Activated naive CD8-positive, alpha-beta T cell treated with anti-CD3 and anti-CD28 coated beads, Interleukin-2, amount 50 U/mL, for 16 hours (primary cell): ENCODE measurements at places on chromosomes 5 and 9.

- DNase-seq = no peak
These were observed 211.5 kb upstream of the TARS1 start for GRCh38 chr5:33229216-33229615.

DNA sequence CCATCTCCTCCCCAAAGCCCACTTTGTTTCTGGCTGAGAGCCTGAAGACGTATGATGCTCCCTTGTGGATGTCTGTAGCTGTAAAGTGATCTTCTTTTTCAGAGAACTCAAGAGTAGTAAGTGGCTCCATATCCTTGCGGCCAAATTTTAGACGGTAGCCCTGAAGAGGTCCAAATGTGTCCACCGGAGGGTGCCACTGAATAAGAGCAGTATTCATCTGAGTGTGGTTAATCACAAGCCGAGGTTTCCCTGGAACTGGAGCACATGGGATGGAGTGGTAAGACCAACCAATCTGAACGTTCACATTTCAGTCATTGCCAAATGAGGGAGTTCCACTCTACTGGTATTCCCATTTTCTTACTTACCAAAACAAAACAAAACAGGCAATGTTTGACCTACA, 686.5 kb upstream of the DMAC1 start:
- DNase-seq = no peak

DNA sequence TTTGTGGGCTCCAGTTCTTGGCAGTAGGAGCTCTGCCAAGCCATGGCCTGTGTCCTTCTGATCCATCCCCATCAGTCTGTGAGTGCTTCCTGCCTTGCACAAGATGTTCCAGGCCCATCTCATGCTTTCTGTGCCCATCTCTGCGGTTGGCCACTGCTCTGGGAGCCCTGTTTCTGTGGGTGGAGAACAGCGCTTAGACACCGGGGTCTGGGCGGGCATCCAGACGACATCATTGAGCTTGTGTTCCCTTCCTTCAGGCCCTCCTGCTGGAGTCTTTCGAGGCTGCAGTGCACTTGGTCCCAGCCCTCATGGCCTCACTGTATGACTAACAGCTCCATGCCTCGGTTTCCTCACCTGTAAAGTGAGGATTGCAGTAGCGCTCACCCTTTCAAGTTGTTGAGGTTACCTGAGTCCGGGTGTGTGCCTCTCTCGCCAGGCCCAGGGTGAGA, 14.9 kb upstream of the CARD19 start:
- no peak for DNase-seq

- no peak for DNase-seq
These were observed 68.8 kb upstream of the APC start for GRCh38 chr5:112668911-112669310.

DNA sequence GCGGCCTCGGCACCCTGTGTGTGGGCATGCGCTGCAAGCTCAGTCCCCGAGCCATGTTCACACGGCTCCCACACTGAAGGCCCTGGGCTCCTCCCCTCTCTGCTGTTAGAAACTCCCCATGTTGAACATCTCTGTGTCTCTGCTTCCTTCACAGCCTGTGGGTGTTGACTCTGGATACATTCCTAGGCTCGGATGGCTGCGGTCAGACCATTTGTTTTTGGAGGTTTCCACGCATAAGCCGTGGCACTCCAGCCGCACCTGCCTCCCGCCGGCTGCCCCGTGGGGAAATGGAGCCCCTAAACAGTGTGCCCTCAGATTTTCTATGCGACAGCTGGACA, 31.2 kb upstream of the LRRC14B start:
- no peak for DNase-seq

GRCh38 chr5:143258559-143259253, 144.8 kb downstream of the NR3C1 start:
- no peak for DNase-seq

- no peak for DNase-seq
These were observed 132.1 kb downstream of the PDZD2 start for GRCh38 chr5:31770998-31771397.

DNA sequence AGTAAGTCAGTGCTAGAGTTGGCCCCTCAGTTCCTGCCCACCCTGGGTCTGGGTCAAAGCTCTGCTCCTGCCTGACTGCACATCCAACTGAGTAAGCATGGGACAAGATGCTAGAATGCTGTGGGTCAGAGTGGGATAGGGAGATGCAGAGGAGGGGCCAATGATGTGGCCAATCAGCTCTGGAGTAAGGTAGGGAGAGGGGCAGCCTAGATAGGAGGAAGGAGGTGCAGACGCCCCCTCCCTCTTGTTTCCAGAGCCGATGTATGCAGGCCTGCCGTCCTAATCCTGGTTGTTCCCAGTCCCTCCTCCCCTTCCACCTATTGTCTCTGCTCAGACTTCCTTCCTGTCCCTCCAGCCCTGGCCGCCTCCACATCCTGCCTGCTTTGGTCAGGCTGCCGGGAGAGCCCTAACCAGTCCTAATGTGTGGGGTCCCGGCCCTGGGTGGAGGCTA, 1.3 kb downstream of the ARAP3 start:
- DNase-seq = no peak

DNA sequence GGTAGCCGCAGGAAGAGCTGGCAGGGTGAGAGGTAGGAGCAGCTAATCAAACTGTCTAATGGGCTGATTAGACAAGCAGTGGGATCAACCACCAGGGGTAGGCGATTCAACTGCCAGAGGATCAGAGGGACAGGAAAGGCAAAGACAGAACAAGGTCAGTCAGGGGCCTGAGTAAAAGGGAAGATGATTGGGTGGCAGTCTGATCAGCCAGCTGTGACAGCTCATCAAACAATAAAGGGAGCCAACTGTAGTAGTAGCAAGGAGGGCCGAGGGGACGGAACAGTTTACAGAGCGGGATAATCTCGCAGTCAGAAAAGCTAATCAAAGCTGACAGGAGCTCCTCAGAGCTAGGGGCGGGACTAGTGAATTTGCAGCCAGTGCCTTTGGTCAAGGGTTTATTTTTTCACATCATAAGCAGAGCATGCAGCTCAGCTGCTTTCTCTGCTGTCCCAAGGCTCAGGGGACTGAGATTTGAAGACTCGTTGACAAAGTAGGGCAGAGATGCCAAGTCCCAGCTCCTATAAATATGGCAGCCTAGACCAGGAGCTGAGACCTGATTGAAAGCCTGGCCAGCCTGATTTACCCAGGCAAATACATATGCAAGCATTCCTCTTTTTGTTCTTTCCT, 418.2 kb downstream of the GABRG2 start:
- no peak for DNase-seq

DNA sequence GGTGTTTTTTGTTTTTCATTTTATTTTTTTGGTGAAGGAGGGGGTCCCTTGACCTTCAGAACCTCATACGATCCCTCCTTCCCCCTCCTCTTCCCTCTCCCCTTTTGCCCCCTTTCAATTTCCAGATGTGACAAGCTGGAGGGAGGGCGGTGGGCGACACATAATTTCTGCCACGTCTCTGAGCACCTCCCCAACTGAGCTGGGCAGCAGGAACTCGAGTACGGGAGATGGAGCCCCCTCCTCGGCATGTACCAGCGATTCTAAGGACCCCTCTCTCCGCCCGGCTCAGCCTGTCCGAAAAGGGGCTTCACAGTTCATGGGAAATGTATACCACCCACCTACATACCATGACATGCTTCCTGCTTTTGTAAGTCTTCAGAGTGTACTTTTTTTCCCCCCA, 52.4 kb downstream of the PRRC2B start:
- no peak for DNase-seq

DNA sequence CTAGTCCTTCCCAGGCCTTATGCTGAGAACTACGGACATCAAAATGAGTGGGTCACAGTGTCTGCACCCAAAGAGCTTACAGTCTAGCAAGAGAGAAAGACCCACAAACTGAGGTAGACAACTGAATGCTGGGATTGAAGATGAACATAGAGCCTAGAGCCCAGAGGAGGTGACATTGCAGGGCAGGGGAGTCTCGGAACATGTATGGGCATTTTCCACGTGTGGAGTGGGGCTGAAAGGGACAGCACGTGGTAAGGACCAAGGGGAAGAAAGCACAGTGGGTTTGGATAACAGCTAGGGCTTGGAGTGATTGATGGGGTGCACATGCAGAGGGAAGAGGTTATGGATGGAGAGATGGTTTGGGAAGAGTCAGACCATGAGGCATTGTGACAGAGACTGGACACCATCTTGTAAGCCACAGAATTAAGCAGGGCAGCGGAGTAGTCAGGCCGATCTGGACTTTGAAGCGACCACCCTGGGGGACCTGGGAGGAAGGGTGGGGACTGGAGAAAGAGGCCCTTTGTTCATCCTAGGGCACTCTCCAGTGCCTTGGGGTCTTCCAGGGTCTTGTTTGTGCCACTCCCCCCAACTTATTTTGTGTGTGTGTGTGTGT, 47.5 kb upstream of the SH3PXD2B start:
- DNase-seq = no peak

DNA sequence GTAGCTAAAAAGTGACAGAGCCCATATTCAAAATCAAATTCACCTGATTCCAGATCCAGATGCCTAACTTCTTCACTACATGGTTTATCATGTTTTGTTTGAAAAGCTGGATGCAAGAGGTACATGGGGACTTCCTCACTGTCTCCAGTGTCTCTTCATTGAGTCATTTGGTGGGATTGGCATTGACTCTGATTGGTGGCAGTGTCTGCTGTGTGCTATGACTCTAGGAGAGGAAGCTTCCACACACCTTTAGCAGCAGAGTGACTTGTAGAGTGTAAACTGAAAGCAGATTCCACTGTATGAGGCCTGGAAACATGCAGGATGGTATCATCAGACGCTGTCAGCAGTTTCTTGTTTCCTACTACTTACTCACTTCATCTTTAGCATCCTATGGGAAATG, 250.9 kb upstream of the SEMA6A start:
- DNase-seq = no peak

DNA sequence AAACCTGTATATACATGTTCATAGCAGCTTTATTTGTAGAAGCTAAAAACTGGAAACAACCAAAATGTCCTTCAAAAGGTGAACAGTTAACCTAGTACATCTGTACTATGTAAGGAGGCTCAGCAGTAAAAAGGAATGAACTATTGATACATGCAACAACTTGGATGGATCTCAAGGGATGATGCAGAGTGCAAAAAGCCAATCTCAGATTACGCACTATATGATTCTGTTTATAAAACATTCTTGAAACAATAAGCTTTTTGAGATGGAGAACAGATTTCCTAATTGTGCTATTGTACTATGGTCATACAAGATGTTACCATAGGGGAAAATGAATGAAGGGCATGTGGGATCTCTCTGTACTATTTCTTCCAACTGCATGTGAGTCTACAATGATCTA, 88.9 kb downstream of the PAM start:
- DNase-seq = no peak

- DNase-seq = no peak
These were observed 76.2 kb downstream of the NRG2 start for GRCh38 chr5:139966856-139967255.

DNA sequence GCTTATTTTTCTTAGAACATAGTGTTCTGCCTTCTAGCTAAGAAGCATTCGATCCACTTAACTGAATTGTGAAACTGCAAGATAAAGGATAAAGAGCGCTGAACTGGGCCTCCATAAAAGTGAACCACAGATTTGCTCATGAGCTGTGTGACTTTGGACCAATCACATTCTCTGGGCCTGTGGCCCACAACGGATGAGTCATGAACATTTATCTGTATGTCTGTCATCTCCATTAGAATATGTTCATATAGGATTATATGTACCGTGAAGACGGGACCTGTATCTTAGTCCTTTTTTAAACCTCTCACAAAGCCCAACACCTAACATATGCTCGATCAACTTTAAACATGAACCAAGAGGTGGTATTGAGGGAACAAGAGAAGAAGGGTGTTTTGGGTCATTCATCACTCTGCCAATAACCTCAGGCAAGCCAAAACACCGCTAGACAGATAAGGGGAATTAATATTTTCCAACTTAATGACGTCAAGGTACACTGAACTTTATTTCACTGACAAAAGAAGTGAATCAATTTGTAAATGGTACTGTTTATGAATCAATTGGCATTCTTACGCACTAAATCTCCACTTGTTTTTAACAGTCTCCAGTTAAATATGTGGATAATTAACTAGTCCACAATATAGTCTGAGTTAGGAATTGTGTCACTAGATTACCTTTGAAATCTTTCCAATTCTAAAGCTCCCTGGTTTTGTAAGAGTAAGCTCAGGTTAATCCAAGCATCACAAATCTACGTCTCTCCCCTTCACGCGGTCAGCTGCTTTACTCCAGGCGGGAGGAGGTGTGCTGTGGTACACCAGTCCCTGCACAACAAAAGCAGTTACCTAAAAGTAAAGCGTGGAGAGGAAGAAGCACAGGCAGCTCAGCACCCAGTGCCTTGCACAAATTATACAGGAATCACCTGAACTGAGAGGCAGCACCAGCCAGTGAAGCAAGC, 1.6 kb downstream of the TMEM245 start:
- no peak for DNase-seq

GRCh38 chr5:53932351-53932750, 371.9 kb downstream of the NDUFS4 start:
- DNase-seq = no peak

- no peak for DNase-seq
These were observed 23.0 kb upstream of the KIF2A start for GRCh38 chr5:62283005-62283404.

DNA sequence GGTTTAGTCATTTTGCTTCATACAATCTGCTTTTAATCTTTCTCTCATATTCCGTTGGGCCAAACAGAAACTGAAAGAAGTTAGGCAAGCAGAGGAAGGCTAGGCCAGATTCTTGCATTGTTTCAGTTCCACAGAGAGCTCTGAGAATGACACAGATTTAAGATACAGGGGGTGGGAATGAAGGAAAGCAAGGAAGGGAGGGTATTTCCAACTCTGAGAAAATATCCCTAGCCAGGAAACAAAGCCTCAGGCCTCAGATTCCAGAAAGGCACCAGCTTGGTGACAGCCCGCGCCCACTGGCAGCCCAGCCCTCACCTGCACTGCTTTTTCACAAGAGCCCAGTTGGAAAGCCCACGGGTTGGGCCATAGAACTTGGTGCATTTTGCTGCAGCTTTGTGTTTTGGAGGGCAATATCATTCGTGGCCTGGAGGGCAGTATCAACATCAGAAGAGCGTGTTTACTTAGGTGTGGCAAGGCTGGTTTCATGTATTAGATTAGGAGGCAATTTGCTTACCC, 63.5 kb downstream of the ENC1 start:
- DNase-seq = no peak

DNA sequence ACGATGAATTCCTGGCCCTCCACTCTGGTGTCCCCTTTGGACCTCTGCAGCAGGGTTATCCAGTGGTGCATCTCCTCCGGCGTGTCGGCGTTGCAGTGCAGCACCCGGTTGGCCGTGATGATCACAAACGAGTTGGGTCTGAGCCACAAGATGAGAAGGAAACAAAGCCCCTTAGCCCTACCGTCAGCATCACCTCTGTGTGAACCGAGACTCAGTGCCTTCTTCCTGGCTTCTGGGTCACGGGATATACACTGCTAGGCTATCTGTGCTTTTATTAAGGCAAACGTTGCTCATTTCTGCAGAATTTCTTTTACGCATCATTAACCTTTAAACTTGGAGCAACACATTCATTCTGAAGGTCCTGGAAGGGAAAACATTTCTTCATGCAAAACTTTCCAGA, 65.1 kb upstream of the RETREG1 start:
- DNase-seq = no peak

- no peak for DNase-seq
These were observed 246.5 kb downstream of the PTPRD start for GRCh38 chr9:10366171-10366779.

GRCh38 chr5:68994645-68995044, 99.2 kb upstream of the SLC30A5 start:
- no peak for DNase-seq

GRCh38 chr9:15047028-15047551, 136.9 kb upstream of the FREM1 start:
- no peak for DNase-seq

GRCh38 chr5:132961887-132962286, 1.5 kb downstream of the AFF4 start:
- no peak for DNase-seq
